ENCODE measurements at places on chromosomes 11 and 22. TPM values are rescaled to one million over a fixed set of nuclear protein-coding genes. Genes with fewer than 3 reads are reported as not detected.

Gene MN1
- 1.8 TPM for total RNA-seq

Gene EFEMP2
- total RNA-seq, result 141 TPM

Gene GP1BB
- total RNA-seq, result 67.7 TPM

Gene MCAM
- 57.3 TPM for total RNA-seq

Gene ESAM
- 0.08 TPM for total RNA-seq

Gene ADM
- total RNA-seq, result 17.3 TPM

Gene SLC6A5
- not detected for total RNA-seq

Gene CHRDL2
- total RNA-seq, result not detected

Gene ROBO4
- total RNA-seq, result 3.4 TPM

Gene NAALADL1
- not detected for total RNA-seq

Gene ANO5
- not detected for total RNA-seq

Gene FGF3
- total RNA-seq, result not detected

Gene SAA1
- 0.32 TPM for total RNA-seq

Gene RHBDD3
- total RNA-seq, result 48.4 TPM

Gene ISX
- not detected for total RNA-seq

Gene FBLN1
- 12.2 TPM for total RNA-seq

Gene PIWIL4
- 0.73 TPM for total RNA-seq

Gene PAX6
- total RNA-seq, result 1.3 TPM

Gene GRM5
- not detected for total RNA-seq

Gene PNPLA3
- total RNA-seq, result 34.5 TPM

Gene FGF19
- not detected for total RNA-seq

Gene SCGB2A2
- not detected for total RNA-seq

Gene RBMXL2
- not detected for total RNA-seq

Gene PGA3
- total RNA-seq, result 10.7 TPM

Gene KCNJ4
- not detected for total RNA-seq

Gene TEX12
- total RNA-seq, result not detected

Gene KRTAP5-8
- total RNA-seq, result 0.21 TPM

Gene RIC3
- not detected for total RNA-seq

Gene KCNJ11
- total RNA-seq, result 8.7 TPM

Gene LRRC55
- not detected for total RNA-seq

Gene LMNTD2
- 0.31 TPM for total RNA-seq

Gene CRYBA4
- not detected for total RNA-seq

Gene GGTLC2
- total RNA-seq, result not detected

Gene PANX3
- total RNA-seq, result not detected

Gene CSF2RB
- not detected for total RNA-seq

Gene TMX2
- total RNA-seq, result 76.4 TPM

Gene PNPLA5
- not detected for total RNA-seq

Gene CDCA5
- total RNA-seq, result 1.8 TPM

Gene AMOTL1
- 77.3 TPM for total RNA-seq

Gene MYOD1
- total RNA-seq, result 398 TPM

Gene OLFML1
- total RNA-seq, result not detected

Gene NOX4
- total RNA-seq, result not detected

Gene BACE1
- 23.5 TPM for total RNA-seq

Gene HTR3A
- total RNA-seq, result not detected

Gene PRDM10
- total RNA-seq, result 8.1 TPM

Gene CDC45
- total RNA-seq, result 1.1 TPM
